ENCODE measurements at places on chromosomes 16 and 17. TPM values are rescaled to one million over a fixed set of nuclear protein-coding genes. Genes with fewer than 3 reads are reported as not detected.

Gene PRR15L
- total RNA-seq: not detected

Gene CDH3
- total RNA-seq: not detected

Gene OTOA
- not detected for total RNA-seq

Gene B4GALNT2
- total RNA-seq: not detected

Gene COPZ2
- 10.2 TPM for total RNA-seq

Gene ALOX15B
- total RNA-seq: 0.16 TPM

Gene PPY
- total RNA-seq: 1.3 TPM

Gene CCL4
- not detected for total RNA-seq

Gene LLGL2
- 9.8 TPM for total RNA-seq

Gene RASL10B
- total RNA-seq: 4.3 TPM

Gene LITAFD
- total RNA-seq: not detected

Gene NEURL4
- 13.6 TPM for total RNA-seq

Gene KRT23
- not detected for total RNA-seq

Gene ACBD4
- 3.3 TPM for total RNA-seq

Gene TSPAN10
- 70.6 TPM for total RNA-seq

Gene REXO5
- 5.7 TPM for total RNA-seq

Gene LHX1
- 1.2 TPM for total RNA-seq

Gene MMP15
- total RNA-seq: 7.3 TPM

Gene CCL16
- not detected for total RNA-seq

Gene KREMEN2
- total RNA-seq: 3.7 TPM

Gene ADORA2B
- total RNA-seq: 26.7 TPM

Gene ADAMTS18
- total RNA-seq: not detected

Gene BBS2
- total RNA-seq: 28.3 TPM

Gene COX6A2
- total RNA-seq: not detected

Gene MRPL27
- 120 TPM for total RNA-seq

Gene MCRIP2
- 37.8 TPM for total RNA-seq

Gene SDR42E2
- not detected for total RNA-seq

Gene TMEM235
- not detected for total RNA-seq

Gene TBC1D3
- total RNA-seq: not detected

Gene CDIPT
- 74.1 TPM for total RNA-seq

Gene KRTAP4-9
- not detected for total RNA-seq

Gene CHST5
- not detected for total RNA-seq

Gene MRPL45
- 80.0 TPM for total RNA-seq

Gene GNG13
- not detected for total RNA-seq

Gene SLC52A1
- total RNA-seq: not detected

Gene SLC4A1
- not detected for total RNA-seq

Gene CORO7
- 17.4 TPM for total RNA-seq

Gene ACSM2A
- not detected for total RNA-seq

Gene TBX6
- total RNA-seq: 0.24 TPM

Gene CCL2
- total RNA-seq: not detected

Gene CIBAR2
- total RNA-seq: not detected

Gene HSD17B1
- 0.82 TPM for total RNA-seq

Gene SDF2
- 66.1 TPM for total RNA-seq

Gene TNFRSF17
- total RNA-seq: not detected

Gene SLFN12
- 4.1 TPM for total RNA-seq

Gene GDPD1
- total RNA-seq: 13.6 TPM

Gene EVI2A
- total RNA-seq: 8.9 TPM

Gene MYH2
- total RNA-seq: not detected

Gene RNPS1
- 113 TPM for total RNA-seq

Gene CIAO2B
- 134 TPM for total RNA-seq

Gene CDRT15L2
- not detected for total RNA-seq

Gene GAS7
- 115 TPM for total RNA-seq

Gene ZNF689
- total RNA-seq: 23.0 TPM

Gene HASPIN
- 9.0 TPM for total RNA-seq

All from SK-MEL-5 (cell line).